ENCODE measurements at places on chromosomes 3 and 15.
A peak's percentile ranks its signal among the peaks of the same experiment; 100 is the strongest.

- no peak overlapping the region for H3K4me3 ChIP-seq
- no peak overlapping the region for H3K27ac ChIP-seq
- no peaks in the 10 kb centered on the region for H3K27me3 ChIP-seq
- no peak for DNase-seq
- H3K4me1 ChIP-seq, result no peaks in the 10 kb centered on the region
- no peaks in the 10 kb centered on the region for H3K36me3 ChIP-seq
Observed at GRCh38 chr3:66706890-66707289, 206.1 kb upstream of the LRIG1 start.

- peak overlapping the region; percentile 83 for H3K27ac ChIP-seq
- DNase-seq, result peak; percentile 77
- H3K27me3 ChIP-seq, result no peaks in the 10 kb centered on the region
- peaks cover 18% of the 10 kb centered on the region for H3K4me1 ChIP-seq
- no peaks in the 10 kb centered on the region for H3K36me3 ChIP-seq
Observed at GRCh38 chr3:41710646-41711388, 251.1 kb downstream of the ULK4 start.

- H3K4me1 ChIP-seq, result 0 out of 2 replicates have a peak, but pooled peaks cover under 1% of the 10 kb centered on the region
- no peak overlapping the region for H3K27ac ChIP-seq
- H3K36me3 ChIP-seq, result no peaks in the 10 kb centered on the region
- no peak for DNase-seq
- no peak overlapping the region for H3K4me3 ChIP-seq
- no peaks in the 10 kb centered on the region for H3K27me3 ChIP-seq
Observed at GRCh38 chr15:44734839-44735481, 1.4 kb upstream of the TRIM69 start.

- no peaks in the 10 kb centered on the region for H3K27me3 ChIP-seq
- DNase-seq, result no peak
- H3K4me1 ChIP-seq, result no peaks in the 10 kb centered on the region
- no peak overlapping the region for H3K4me3 ChIP-seq
Observed at GRCh38 chr3:80496452-80496851, 728.7 kb upstream of the ROBO1 start.

- peaks cover 15% of the 10 kb centered on the region for H3K4me1 ChIP-seq
- DNase-seq, result no peak
- H3K27me3 ChIP-seq, result no peaks in the 10 kb centered on the region
- H3K36me3 ChIP-seq, result no peaks in the 10 kb centered on the region
- H3K27ac ChIP-seq, result no peak overlapping the region
Observed at GRCh38 chr3:8838234-8838633, 68.8 kb upstream of the OXTR start.

GRCh38 chr15:29018995-29019976, 133.5 kb downstream of the APBA2 start:
- peak; percentile 23 for DNase-seq
- no peak overlapping the region for H3K27ac ChIP-seq
- no peak overlapping the region for H3K4me3 ChIP-seq
- H3K27me3 ChIP-seq, result no peaks in the 10 kb centered on the region
- no peaks in the 10 kb centered on the region for H3K36me3 ChIP-seq
- H3K4me1 ChIP-seq, result peaks cover 2% of the 10 kb centered on the region

- peak; percentile 29 for DNase-seq
- H3K4me3 ChIP-seq, result no peak overlapping the region
- peaks cover 33% of the 10 kb centered on the region for H3K4me1 ChIP-seq
- peak overlapping the region; percentile 8 for H3K27ac ChIP-seq
Observed at GRCh38 chr3:117708601-117709000, 999.0 kb downstream of the TUSC7 start.

- no peaks in the 10 kb centered on the region for H3K4me1 ChIP-seq
- no peak overlapping the region for H3K4me3 ChIP-seq
- no peaks in the 10 kb centered on the region for H3K36me3 ChIP-seq
- DNase-seq, result no peak
- H3K27ac ChIP-seq, result no peak overlapping the region
Observed at GRCh38 chr3:56758539-56758981, 43.2 kb downstream of the ARHGEF3 start.

DNA sequence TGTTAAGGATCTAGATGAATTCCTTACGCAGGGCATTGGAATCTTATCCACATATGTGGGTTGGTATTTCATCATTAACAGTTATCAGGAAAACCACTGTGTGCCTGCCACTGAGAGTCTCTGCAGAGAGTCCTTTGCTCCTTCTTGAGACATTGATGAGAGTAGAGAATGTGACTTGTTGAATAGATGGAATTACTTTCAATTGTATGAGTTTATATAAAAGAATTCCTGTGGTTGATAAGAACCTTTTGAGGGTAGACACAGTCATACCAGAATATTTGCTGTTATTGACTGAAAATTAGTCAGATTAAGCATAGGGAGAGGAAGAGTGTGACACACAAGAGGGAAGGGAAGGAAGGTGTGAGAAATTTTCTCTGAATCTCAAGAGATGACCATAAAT, 30.8 kb downstream of the ARHGEF26 start:
- peak overlapping the region; percentile 55 for H3K27ac ChIP-seq
- peak; percentile 74 for DNase-seq
- no peak overlapping the region for H3K4me3 ChIP-seq
- H3K36me3 ChIP-seq, result peaks cover 4% of the 10 kb centered on the region
- no peaks in the 10 kb centered on the region for H3K27me3 ChIP-seq
- peaks cover 14% of the 10 kb centered on the region for H3K4me1 ChIP-seq

- peaks cover 66% of the 10 kb centered on the region for H3K27me3 ChIP-seq
- DNase-seq, result no peak
- H3K36me3 ChIP-seq, result peaks cover 5% of the 10 kb centered on the region
- H3K4me1 ChIP-seq, result peaks cover 15% of the 10 kb centered on the region
- H3K4me3 ChIP-seq, result no peak overlapping the region
- no peak overlapping the region for H3K27ac ChIP-seq
Observed at GRCh38 chr15:79307251-79307650, 3.7 kb upstream of the TMED3 start.

DNA sequence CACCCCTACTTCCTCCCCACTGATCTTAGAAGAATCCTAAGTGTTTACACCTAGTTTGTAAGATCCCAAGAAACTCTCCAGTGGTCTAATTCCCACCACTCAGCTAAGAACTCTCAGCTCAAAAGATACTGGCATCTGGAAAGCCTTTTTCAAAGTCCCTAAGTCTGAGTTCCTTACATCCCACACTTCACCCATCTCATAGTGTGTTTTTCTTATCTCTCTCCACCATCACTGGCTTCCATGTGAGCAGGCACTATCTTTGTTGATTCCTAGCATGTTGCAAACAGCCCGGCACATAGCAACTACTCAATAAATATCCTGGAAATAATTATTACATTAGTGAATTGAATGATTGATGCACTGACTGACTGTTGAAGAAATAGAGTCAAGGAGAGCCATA, 173.7 kb downstream of the FHIT start:
- H3K36me3 ChIP-seq, result no peaks in the 10 kb centered on the region
- H3K27ac ChIP-seq, result no peak overlapping the region
- no peaks in the 10 kb centered on the region for H3K27me3 ChIP-seq
- H3K4me1 ChIP-seq, result no peaks in the 10 kb centered on the region

DNA sequence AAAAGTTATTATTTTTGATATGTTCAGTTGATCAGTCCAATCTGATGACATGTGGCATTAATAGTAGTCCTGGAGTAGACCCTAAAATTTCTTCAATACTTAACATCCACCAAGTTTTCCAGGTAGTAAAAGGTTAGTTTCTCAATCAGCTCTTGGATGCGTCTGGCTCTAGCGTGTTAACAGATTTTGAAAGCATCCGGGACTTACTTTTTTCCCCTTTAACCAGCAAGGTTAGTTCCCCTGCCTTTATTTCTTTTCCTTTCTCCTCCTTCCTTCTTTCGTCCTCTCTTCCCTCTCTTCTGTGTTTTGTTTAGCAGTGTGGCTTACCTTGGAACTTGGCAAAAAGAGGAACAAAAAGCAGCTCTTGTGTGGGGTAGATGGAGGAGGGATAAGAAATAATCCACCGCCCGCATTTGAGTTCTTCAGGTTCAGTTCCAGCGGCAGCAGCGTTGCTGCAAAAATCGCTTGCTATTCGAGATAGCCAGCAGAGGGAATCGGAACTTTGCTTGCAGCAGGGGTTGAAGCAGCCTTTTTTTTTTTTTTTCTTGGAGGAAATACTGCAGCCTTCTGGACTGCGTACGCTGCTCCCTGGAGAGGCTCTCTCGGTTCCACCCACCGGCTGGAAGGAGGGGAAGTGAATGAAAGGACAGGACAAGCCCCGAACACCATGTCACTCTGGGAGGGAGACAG, at the start of gene RBMS3:
TSS of gene RBMS3 (plus strand) at position 668 of the 690 bp plus-strand sequence.
- H3K27ac ChIP-seq, result peak within 1 kb of the TSS; percentile 95
- peak; percentile 91 for DNase-seq
- H3K4me1 ChIP-seq, result peaks cover 15% of the 10 kb centered on the region
- H3K4me3 ChIP-seq, result peak within 1 kb of the TSS; percentile 46
- H3K36me3 ChIP-seq, result no peaks in the 10 kb centered on the region

GRCh38 chr3:175020101-175020500, 161.0 kb downstream of the NAALADL2 start:
- no peak for DNase-seq
- 0 out of 2 replicates have a peak, but pooled peaks cover 3% of the 10 kb centered on the region for H3K4me1 ChIP-seq
- H3K36me3 ChIP-seq, result no peaks in the 10 kb centered on the region
- H3K27ac ChIP-seq, result no peak overlapping the region
- H3K4me3 ChIP-seq, result no peak overlapping the region

GRCh38 chr15:43317566-43318184, 12.7 kb downstream of the LCMT2 start:
- H3K36me3 ChIP-seq, result no peaks in the 10 kb centered on the region
- H3K4me1 ChIP-seq, result peaks cover 20% of the 10 kb centered on the region

GRCh38 chr15:91338766-91339165, 238.7 kb downstream of the SV2B start:
- H3K27ac ChIP-seq, result no peak overlapping the region
- H3K4me3 ChIP-seq, result no peak overlapping the region
- no peaks in the 10 kb centered on the region for H3K27me3 ChIP-seq
- no peak for DNase-seq
- H3K36me3 ChIP-seq, result no peaks in the 10 kb centered on the region
- no peaks in the 10 kb centered on the region for H3K4me1 ChIP-seq

DNA sequence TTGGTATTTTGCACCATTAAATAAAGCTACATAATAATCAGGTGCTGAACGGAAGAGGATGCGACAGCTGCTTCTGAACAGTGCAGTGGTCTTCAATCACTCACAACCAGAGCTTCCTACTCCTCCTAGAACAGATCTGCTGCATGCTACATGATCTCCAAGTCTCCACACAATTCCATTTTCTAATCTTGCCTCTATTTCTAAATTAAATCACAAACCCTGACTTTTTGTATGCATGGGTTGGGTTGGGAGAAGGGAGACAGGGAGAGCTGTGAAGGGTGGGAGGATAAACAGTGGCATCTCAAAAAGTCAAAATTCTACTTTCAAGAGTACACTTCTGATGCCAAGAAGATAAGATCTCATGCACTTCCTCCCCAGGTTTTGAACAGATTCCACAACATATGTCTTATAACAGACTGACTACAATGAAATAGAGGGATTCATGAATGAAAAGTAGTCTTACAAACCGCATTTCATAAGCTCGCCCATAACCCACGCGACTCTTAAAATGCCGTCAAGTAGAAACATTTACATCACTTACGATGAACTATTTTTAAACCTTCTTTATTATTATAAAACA, 57.2 kb downstream of the CHSY1 start:
- peaks cover 66% of the 10 kb centered on the region for H3K4me1 ChIP-seq
- peak overlapping the region; percentile 21 for H3K27ac ChIP-seq
- no peak for DNase-seq
- peaks cover 5% of the 10 kb centered on the region for H3K36me3 ChIP-seq

- H3K4me1 ChIP-seq, result no peaks in the 10 kb centered on the region
- H3K4me3 ChIP-seq, result no peak overlapping the region
- DNase-seq, result no peak
- H3K36me3 ChIP-seq, result no peaks in the 10 kb centered on the region
- H3K27ac ChIP-seq, result no peak overlapping the region
Observed at GRCh38 chr3:112247350-112247749, 46.7 kb downstream of the SLC9C1 start.

- peaks cover 14% of the 10 kb centered on the region for H3K4me1 ChIP-seq
- no peaks in the 10 kb centered on the region for H3K36me3 ChIP-seq
- H3K27ac ChIP-seq, result no peak overlapping the region
- no peaks in the 10 kb centered on the region for H3K27me3 ChIP-seq
Observed at GRCh38 chr3:52978109-52978754, 67.6 kb downstream of the SFMBT1 start.

DNA sequence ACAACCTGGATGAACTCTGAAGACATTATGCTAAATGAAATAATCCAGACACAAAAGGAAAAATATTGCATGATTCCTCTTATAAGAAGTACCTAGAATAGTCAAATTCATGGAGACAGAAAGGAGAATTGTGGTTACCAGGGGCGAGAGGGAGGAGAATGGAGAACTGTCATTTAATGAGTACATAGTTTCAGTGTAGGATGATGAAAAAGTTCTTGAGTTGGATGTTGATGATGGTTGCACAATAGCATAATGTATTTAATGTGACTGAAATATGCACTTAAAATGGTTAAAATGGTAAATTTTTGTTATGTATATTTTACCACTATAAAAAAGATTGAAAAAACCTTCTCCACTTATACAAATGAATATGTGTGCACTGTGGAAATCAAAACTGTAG, 469.6 kb downstream of the MAGI1 start:
- no peak overlapping the region for H3K27ac ChIP-seq
- no peak for DNase-seq
- no peaks in the 10 kb centered on the region for H3K36me3 ChIP-seq
- no peaks in the 10 kb centered on the region for H3K4me1 ChIP-seq
- H3K4me3 ChIP-seq, result no peak overlapping the region
- H3K27me3 ChIP-seq, result no peaks in the 10 kb centered on the region

- no peaks in the 10 kb centered on the region for H3K27me3 ChIP-seq
- DNase-seq, result no peak
- no peak overlapping the region for H3K4me3 ChIP-seq
- no peak overlapping the region for H3K27ac ChIP-seq
Observed at GRCh38 chr3:197549261-197549885, 6.4 kb downstream of the BDH1 start.

DNA sequence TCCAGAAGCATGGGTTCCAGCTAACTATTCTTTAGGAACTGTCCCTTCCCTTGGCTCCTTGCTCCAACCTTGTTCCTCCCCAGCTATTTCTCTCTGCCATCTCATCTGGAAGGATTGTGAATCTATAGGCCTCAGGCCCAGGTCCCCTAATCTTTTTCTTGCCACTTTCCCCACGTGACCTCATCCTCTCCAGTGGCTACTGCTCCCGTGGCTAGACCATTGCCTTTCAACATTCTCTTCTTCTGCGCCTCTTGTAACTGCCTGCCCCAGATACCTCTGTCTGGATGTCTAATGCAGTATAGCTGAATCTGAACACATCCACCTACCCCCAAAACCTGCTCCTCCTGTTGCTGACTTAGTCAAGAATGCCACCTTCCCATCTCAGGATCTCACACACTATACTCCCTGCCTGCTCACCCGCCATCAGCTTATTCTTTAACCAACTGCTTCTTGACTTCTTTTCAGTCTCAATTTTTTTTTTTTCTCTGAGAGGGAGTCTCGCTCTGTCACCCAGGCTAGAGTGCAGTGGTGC, 5.2 kb downstream of the GPX1 start:
- H3K4me1 ChIP-seq, result peaks cover 41% of the 10 kb centered on the region
- H3K4me3 ChIP-seq, result no peak overlapping the region
- peak overlapping the region; percentile 68 for H3K27ac ChIP-seq
- H3K27me3 ChIP-seq, result no peaks in the 10 kb centered on the region
- DNase-seq, result no peak

All from SJSA1 (cell line).